CD4-positive, alpha-beta T cell treated with Interleukin-15 for 4 hours (primary cell): ENCODE measurements at places on chromosomes 4 and X.

GRCh38 chr4:71237641-71238040 lies 101.2 kb upstream of the SLC4A4 start:
- DNase-seq, result no peak

DNA sequence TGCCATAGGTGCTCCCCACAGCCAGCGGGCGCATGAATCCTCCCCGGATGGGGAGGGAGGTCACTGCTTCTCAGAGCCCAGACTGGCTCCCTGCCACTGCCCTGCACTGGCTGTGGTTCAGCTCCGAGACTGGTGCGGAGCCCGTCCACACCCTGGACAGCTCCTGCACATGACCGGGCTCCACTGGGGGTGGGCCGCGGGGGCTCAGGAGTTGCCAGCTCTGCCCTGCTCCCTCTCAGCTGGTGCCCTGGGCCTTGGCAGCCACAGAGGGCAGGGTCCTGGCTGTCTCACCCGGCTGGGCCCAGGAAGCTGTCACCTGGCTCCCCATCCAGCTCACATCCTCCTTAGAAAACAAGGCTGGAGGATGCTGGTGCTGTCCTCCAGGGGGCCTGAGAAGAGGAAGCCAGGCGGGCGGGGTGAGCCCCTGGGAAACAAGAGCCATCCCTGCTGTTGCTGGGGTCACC lies 64.9 kb upstream of the ADRA2C start:
- no peak for DNase-seq

DNA sequence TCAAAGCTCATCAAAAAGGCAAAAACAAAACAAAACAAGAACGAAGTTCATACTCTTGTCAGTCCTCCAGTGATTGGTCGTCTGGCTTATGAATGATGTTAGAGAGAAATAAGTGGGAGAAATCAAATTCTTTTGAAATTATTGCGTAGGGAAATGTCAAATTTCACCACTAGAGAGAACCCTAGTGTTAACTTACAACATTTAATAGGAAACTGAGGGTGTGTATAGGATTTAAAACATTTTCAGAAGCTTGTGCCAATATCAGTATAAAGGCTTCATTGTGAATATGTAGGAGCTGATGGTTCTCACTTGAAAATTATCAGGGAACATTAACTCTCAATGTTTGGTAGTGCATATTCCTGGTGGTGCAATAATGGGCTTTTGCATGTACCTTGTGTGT lies 17.4 kb downstream of the ADH6 start:
- no peak for DNase-seq

GRCh38 chrX:140756941-140757340 lies 47.4 kb downstream of the LINC00632 start:
- no peak for DNase-seq

DNA sequence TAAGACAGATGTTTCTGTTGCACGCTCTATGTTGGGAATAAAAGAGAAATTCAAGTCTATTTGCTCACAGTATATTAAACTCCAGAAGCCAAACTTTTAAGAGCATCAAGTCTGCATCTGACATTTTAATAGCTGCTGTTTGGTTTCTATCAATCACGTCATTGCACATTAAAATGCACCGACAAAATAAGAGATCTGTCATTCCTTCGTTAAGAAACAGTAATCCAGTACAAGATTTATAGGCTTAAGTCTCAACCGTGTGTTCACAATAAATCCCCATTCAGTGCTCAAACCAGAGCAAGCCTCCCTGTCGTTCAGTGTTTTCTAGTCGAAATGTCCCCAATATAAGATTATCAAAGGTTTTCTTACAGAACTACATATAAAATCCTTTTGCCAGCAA lies 89.0 kb upstream of the BMPR1B start:
- no peak for DNase-seq

GRCh38 chrX:10749113-10749512 lies 128.7 kb upstream of the MID1 start:
- no peak for DNase-seq

DNA sequence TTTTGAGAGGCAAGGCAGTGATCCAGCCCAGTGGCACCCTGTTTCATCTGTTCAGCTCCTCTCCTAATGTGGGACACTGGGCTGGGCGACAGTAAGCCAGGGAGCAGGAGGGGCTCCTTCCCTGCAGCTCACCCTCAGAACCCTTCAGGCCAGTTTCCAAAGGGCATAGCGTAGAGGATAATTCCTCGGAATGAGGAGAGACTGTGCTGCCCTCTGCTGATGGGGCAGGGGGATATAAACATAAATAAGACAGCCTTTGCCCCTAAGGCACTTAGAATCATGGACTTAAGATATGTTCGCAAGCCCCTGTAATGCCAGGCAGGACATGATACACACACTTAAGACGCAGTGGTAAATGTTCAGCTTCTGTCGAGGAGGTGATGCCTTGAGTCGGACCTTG lies 27.9 kb upstream of the ZNF185 start:
- DNase-seq, result no peak

GRCh38 chr4:145870155-145871020 lies 68.2 kb downstream of the ZNF827 start:
- no peak for DNase-seq

GRCh38 chr4:158356301-158356700 lies 146.0 kb downstream of the TMEM144 start:
- no peak for DNase-seq

GRCh38 chrX:34810916-34811315 lies 131.7 kb upstream of the FAM47B start:
- no peak for DNase-seq

GRCh38 chr4:118396881-118397622 lies 44.2 kb upstream of the PRSS12 start:
- no peak for DNase-seq

GRCh38 chr4:92825256-92825655 lies 521.5 kb downstream of the GRID2 start:
- no peak for DNase-seq

DNA sequence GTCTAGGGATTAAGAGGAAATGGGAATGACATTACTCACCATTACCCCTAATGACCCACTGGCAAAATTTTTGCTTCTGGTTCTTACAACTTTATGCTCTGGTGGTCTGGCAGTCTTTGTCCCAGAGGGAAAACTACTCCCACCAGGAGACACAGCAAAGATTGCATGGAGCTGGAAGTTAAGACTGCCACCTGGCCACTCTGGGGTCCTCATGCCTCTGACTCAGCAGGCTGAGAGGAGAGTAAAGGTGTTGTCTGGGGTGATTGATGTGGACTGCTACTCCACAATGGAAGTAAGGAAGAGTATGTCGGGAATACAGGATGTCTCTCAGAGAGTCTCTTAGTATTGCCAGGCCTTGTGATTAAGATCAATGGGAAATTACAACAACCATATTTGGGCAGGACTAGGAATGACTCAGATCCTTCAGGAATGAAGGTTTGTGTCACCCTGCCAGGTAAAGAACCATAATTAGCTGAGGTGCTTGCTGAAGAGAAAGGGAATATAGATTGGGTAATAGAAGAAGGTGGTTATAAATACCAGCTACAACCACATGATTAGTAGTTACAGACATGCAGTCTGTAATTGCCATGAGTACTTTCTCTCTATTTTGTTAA lies 215.5 kb downstream of the GPAT3 start:
- no peak for DNase-seq

- no peak for DNase-seq
Observed at GRCh38 chrX:22559506-22559905, 286.8 kb downstream of the CBLL2 start.

GRCh38 chr4:113756005-113756410 lies 5.5 kb downstream of the CAMK2D start:
- peak; percentile 33 for DNase-seq

DNA sequence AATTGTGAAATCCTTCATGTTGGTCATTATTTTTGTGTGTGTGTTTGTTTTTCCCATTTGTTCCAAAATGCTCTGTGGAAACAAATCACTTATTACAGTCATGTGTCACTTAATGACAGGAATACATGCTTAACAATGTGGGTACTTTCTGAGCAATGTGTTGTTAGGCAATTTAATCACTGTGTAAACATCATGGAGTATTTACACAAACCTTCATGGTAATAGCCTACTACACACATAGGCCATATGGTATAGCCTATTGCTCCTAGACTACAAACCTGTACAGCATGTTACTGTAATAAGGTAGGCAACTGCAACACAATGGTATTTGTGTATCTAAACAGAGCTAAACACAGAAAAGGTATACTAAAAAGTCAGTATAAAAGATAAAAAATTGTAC lies 388.9 kb upstream of the PPP1R2C start:
- no peak for DNase-seq

DNA sequence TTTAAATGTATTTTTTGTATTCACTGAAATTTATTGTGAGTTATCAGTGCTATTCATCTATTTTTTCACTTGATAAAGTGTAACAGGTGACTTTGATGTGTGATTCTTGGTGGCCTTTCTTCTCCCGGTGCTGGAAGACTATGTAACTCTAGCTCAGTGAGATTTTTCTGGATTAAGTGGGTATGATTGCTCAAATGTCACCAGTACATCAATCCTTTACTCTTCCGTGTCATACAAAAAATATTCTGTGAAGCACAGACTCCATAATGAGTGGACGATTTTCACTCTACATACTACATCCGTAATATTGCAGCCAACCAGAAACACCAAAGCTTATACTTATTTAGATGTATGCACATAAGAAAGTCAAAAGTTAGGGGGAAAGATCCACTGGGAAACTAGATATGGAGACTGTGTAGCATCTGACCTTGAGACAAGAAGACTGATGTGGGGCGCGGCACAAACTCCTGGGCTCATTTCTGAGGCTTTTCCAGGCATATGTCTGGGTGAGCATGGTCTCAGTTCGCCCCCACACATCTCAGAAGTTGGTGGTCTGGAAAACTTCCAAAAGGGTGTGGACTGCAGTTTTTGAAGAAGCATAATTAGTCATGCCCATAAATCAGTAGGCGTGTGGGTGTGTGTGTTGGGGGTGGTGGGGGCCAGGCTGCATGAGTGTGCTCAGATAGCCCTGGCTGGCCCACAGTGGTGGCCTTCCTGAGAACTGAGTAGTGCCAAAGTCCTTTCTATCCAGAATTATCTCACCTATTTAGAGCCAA lies 53.9 kb upstream of the TENM3 start:
- DNase-seq, result no peak

GRCh38 chr4:28792917-28793597 lies 1927.1 kb upstream of the PCDH7 start:
- DNase-seq, result no peak

DNA sequence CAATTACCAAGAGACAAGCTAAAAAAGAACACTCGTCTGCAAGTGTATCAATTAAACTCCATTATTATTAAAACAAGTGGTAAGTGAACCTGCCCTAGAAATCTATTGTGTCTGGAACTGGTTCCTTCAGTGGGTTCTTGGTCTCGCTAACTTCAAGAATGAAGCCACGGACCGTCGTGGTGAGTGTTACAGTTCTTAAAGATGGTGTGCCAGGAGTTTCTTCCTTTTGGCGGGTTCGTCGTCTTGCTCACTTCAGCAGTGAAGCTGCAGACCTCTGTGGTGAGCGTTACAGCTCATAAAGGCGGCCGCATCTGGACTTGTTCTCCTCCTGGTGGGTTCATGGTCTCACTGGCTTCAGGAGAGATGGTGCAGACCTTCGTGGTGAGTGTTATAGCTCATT lies 231.8 kb downstream of the GRID2 start:
- DNase-seq, result no peak

DNA sequence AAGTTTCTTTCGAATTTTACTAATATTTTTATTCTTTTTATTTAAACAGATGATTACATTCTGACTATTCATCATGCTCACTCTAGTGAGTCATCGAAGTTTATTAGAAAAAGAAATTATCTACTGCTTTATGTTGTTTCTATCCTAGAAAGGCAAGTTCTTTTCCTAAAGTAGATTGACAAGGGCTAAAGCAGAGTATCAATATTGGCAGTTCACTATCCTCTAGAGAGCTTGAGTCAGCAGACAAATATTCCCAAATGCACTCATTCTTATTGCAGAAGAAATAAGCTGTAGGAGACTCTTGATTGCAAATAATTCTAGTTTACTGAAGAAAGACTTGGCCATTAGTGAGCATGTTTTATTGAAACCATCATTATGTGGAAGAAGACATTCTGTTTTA lies 911.8 kb downstream of the CENPC start:
- no peak for DNase-seq

DNA sequence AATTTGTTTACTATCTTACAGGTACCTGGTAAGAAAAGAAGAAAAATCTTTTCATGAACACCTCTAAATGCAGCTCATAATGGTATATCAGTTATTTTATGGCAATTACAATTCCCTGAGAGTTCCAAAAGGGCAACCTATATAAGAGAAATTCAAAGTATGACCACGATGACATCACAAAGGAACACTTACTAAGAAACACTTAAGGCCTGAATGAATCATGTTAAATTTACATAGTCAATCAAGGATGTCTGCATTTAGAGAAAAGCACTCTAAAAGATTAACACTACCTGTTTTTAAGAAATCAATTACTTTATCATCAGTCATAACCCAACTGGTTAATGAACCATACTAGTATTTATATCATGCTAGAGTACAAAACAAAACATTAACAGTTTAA lies 63.9 kb downstream of the LCORL start:
- no peak for DNase-seq

DNA sequence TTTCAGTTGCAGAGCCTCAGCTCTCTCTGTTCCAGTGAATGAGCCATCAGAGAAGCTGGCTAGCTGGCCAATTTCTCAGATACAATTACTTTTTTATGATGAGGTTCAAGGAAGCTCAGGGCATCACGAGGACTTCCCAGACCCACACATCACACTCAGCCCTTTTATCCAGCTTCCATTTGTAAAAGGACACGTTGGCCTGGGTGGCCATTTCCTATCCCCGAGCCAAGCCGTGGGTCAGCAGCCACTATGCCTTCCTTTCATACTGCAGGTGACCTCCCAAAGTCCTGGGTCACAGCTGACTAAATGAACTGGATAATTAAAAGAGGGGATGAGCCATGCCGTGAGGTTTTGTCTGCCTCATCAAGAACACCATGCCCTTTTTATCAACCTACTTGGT lies 236.9 kb upstream of the PPARGC1A start:
- no peak for DNase-seq

DNA sequence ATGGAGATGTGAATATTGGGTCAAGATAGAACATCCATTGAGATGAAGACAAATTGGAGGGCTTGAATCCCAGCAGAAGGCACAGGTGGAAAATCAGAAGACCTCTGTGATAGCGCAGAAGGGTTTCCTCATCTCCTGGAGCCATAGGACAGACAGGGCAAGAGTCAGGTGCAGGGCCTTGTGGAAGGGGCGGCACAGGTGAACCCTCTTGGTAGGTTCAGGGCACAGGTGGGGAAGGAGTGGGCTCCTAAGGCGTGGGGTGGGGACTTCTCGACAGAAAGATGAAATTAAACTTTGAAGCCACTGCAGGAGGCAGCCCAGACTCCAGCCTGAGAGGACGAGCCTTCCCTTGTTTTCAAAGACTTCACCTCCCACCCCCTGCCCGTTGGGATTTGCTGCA lies 9.3 kb upstream of the RGS12 start:
- no peak for DNase-seq
